NCI-H1930 (cell line): ENCODE measurements at places on chromosomes 11 and 22.

GRCh38 chr11:128530118-128531074 lies 57.0 kb downstream of the ETS1 start:
- no peak for DNase-seq

- no peak for DNase-seq
These were observed 5.4 kb downstream of the SMCO4 start for GRCh38 chr11:93537767-93538261.

DNA sequence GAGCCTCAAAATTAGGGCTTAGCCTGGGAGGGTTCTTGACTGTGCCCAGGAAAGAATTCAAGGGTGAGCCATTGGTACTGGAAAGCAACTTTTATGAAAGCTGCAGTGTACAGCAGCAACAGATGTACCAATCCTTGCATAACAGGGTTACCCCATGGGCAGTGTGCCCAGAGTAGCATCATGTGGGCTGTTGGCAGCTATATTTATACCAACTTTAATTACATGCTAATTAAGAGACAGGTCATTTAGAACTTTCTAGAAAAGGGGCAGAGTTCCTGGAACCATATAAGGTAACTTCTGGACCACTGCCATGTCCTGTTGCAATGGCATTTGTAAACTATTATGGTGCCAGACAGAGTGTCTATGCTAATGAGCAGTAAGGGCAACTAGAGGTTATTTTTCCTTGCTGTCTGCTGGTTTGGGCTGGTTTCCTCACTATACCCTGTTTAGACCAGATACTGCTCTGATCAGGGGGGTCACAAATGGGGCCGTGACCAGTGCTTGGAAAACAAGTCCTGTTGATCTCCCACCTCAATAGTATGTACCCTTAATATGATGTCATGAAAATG lies 1120.5 kb upstream of the RAG2 start:
- no peak for DNase-seq

GRCh38 chr11:58796333-58796732 lies 48.2 kb downstream of the GLYATL2 start:
- DNase-seq, result no peak

DNA sequence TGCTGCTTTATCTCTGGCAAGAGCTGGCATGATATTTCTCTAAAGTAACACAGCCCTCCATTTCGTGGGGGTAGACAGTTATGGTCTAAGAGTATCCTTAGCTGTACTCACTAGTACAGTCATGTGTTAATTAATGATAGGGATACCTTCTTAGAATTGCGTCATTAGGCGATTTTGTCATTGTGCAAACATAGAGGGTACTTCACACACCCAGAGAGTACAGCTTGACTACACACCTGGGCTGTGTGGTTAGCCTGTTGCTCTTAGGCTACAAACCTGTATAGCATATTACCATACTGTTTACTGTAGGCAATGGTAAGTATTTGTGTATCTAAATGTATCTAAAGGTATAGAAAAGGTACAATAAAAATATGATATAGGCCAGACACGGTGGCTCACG lies 17.0 kb downstream of the XRCC6 start:
- DNase-seq, result no peak

DNA sequence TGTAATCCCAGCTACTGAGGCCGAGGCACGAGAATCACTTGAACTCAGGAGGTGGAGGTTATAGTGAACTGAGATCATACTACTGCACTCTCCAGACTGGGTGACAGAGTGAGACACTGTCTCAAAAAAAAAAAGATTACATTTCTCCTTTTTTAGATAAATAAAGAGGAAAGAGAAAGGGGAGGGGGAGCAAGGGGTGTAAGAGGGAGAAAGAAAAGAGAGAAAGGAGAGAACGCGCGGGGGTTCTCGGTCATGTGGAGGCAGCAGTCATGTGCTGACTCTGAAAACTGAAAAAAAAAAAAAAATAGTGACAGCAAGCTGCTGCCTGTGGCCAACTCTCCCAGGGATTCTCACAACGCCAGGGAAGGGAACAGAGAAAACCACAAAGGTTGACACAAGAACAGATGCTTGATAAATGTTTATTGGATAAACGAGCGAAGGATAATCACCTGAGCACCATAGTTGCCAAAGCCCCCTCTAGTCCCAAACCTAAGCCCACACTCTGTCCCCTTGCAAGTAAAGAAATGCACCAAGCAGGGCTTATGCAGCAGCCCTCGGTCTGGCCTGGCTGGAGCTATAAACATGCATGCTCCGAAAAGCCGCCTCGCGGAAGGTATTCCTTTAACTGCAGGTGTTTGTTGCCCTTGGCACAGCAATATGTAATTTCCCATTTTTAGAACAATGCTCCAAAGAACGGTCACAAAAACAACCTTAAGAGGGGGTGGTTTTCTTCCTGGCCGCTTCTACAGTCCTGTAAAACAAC lies 14.5 kb downstream of the SCGB1A1 start:
- no peak for DNase-seq

DNA sequence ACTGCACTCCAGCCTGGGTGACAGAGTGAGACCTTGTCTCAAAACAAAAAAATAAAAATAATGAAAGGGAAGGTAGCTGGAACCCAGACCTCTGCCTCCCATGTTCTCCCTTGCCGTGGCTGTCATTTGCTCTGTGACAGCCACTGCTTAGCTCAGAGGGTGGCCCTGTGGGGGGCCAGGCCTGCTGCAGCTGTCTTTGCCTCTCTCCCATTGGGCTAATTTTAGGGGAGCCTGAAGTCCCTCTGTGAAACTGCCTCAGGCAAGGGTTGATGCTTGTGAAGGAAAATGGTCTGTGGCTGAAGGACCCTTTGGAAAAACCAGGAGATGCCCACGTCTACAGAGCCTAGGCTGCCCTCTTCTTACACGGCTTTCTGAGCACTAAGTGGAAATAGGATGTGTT lies 42.9 kb downstream of the C11orf91 start:
- DNase-seq, result no peak

GRCh38 chr11:122215244-122215992 lies 99.4 kb upstream of the BLID start:
- DNase-seq, result no peak

- no peak for DNase-seq
These were observed 963 bp downstream of the TYMP start for GRCh38 chr22:50528682-50529415.
